ENCODE measurements at places on chromosomes 1 and 21.

DNA sequence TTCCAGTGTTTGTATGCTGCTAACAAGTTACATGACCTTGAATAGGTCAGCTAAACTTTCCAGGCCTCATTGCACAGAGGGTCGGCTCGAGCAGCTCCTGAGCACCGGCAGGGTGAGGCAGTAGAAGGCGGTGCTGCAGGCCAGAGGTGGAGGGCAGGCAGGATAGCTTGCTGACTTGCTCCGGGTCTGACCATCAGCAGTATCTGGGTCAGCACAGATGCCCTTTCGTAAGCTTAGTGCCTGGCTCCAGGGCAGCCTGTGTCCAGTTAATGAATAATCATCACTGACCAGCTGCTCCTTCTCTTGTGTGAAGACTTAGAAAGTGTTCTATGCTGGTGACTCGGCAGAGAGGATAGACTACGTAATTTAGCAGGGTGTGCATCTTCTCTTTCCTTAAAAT, 6.9 kb downstream of the MAPKAPK2 start:
- DNase-seq, result no peak

- DNase-seq, result no peak
Measured at GRCh38 chr21:46425041-46425440, 33.6 kb upstream of the DIP2A start.

DNA sequence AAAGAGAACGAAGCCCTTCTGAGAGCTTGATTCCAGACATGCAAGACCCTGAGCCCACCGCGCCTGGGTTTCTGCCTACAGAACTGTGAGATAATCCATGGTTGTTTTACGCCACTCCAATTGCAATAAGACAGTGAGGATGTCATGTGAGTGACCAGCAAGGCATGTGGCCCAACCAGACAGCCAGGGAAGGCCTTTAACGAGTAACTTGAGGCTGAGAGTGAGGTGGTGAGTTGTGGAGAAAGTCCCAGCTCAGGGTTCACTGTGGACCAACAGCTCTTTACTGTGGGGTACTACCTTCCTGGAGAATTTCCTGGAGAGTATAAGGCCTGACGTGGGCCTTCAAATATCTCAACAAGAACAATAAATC, 153.9 kb downstream of the ETS2 start:
- DNase-seq, result no peak

GRCh38 chr1:42209526-42210251, 45.1 kb upstream of the GUCA2A start:
- no peak for DNase-seq
